Frontal cortex (tissue), 4 donors: ENCODE measurements at places on chromosomes 7 and 10. TPM values are rescaled to one million over a fixed set of nuclear protein-coding genes. Genes with fewer than 3 reads are reported as not detected.

The PVRIG gene
- not detected for total RNA-seq

The NME8 gene
- total RNA-seq, result not detected

The GIMAP7 gene
- 2.4 TPM for total RNA-seq

The LEP gene
- total RNA-seq, result not detected

The AVPI1 gene
- 2.4 TPM for total RNA-seq

The NIPSNAP2 gene
- 36.3 TPM for total RNA-seq

GRCh38 chr7:24962418-24962962, 17.5 kb downstream of the OSBPL3 start:
- DNase-seq, result no peak

DNA sequence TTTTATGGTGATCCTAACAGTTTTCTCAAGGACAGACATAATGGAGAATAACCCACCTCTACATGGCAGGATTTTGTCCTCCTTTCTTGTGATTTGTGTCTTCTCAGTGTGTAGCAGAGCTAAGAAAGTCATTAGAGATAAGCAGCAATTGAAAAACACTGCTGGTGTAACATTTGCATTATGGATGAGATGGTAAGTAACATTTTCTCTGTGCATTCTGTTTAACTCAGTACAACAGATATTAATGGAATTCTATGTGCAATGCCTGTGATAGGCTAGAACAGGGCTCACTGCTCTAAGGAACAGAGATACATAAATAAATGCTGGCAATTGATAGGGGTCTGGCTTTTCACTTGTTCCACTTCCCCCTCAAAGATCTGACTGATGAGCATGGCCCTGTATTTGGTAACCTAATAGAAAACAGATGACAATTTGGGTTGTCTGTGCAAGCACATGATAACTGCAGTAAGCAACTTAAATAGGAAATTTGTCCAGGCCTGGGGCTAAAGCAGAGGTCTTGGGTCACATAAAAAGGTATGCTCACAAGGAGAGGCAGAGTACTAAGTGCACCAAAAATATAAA, 560.3 kb upstream of the POM121L12 start:
- DNase-seq, result no peak

DNA sequence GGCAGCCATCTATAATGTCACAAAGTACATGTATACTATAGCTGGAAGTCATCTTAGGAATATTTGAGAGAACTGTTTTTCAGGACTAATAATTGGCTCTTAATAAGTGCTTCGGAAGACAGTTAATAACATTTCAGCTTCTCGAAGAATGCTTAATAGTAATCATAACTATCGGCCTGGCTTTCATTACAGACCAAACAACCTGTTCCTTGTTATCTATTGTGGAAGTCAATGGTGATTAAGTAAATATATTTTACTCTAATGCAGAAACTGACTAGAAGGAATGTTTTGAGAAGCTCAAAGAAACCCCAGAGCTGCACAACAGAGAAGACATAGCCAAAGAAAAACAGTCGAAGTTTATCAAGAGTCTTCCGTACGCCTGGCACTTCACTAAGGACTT, 106.8 kb upstream of the FAM133B start:
- no peak for DNase-seq

- no peak for DNase-seq
These were observed 6.6 kb downstream of the AFAP1L2 start for GRCh38 chr10:114397651-114398145.

GRCh38 chr7:24715661-24716479, 41.4 kb downstream of the GSDME start:
- no peak for DNase-seq

GRCh38 chr7:41000042-41000441, 702.8 kb downstream of the INHBA start:
- no peak for DNase-seq

GRCh38 chr10:12606461-12606860, 257.1 kb downstream of the CAMK1D start:
- no peak for DNase-seq

DNA sequence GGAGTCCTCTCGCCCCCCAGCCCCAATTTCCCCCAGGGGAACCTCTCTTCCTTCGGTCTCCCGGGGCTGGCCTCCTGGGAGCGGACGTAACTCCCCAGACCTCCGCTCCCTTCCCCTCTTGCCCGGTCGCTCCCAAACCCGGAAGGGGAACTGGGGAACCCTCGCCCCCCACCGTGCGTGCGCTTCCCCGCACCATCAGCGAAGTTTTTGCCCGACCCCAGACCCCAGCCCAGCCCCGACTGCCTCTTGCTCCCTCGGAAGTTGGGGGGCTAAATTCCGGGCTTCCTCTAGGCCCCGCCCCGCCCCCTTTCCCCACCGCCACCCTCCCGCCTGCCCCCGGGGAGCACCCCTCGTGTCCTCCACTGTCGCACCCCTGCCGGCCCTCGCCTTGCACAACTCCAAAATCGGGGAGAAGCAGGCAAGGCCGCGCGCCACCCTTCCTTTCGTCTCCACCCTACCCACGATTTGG, 436 bp downstream of the GNB2 start:
- peak; percentile 54 for DNase-seq

GRCh38 chr7:12244694-12245093, 33.6 kb downstream of the TMEM106B start:
- no peak for DNase-seq

DNA sequence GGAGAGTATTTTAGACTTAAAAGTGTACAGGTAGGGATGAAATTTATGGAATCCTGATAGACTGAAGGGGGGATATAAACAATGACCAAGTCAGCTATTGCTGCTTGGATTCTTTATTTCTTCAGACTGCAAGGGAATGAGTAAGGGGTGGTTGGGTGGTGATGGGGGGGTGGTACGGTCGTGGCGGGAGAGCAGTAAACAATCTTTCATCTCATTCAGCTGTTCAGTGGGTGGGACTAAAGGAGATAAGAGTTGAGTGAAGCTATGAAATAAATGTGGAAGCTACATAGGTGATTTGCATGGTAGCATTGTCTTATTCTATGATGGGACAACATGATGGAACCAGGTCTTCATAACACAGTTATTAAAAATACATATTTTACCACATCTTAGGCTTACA, 1.8 kb downstream of the SEPTIN7 start:
- peak; percentile 23 for DNase-seq

DNA sequence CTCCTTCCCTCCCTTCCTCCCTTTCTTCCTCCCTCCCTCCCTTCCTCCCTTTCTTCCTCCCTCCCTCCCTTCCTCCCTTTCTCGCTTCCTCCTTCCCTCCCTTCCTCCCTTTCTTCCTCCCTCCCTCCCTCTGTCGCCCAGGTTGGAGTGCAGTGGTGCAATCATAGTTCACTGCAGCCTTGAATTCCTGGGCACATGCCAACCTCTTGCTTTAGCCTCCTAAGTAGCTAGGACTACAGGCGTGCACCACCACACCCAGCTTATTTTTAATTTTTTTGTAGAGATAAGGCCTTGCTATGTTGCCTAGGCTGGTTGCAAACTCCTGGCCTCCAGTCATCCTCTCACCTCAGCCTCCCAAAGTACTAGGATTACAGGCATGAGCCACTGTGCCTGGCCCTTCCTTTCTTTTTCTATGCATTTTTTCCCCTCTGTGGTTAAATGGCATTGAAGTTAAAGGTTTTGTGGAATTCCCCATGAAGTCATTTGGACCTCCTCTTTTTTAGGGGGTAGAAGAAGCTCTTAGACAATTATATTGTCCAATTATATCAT, 9.6 kb downstream of the KLHDC10 start:
- DNase-seq, result no peak

GRCh38 chr7:135578569-135578968, 20.9 kb downstream of the NUP205 start:
- no peak for DNase-seq

DNA sequence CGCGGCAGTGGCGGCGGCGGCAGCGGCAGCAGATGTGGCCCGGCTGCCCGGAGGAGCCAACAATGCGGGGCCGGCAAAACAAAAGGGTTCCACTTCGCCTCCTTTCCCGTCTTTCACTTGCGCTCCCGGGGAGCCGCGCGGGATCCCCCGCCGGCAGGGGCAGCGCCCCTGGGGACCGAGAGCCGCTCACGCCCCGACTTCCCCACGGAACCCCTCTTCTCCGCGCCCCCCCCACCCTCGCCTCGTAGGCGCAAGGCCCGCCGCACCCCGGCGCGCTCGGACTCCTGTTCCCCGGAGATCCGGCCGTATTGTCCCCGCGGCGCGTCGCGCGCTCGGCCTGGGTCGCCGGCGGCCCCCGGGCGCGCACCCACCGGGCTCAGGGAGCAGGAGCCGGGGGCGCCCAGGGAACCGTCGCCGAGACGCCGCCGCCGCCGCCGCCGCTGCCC, 854 bp downstream of the CTBP2 start:
- peak; percentile 83 for DNase-seq

DNA sequence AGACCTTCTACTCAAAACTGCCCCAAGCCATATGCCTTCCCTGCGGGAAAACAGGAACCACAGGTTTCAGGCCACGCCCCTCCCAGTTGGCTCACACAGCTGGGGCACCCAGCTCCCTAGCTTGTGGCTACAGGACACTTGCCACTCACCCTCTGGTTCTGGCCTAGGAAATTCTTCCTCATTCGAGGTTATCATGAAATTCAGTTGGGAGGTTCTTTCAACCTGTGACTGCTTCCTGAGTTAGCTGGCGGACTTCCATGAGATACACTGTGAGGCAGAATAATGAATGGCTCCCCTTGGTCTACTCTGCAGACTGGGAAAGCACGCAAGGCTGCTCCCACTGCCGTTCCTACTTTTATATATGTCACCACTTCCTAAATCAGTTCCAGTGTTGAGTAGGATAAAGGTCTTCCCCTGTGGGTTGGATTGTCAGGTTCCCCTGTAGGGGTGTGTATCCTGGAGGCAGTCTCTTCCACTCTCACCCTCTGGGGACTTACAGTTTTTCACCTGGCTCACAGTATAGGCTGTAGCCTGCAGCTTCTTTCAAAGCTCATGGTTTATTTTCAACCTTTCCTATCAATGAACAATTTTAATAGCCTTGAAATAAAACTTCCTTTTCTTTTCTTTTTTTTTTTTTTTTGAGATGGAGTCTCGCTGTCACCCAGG, 37.0 kb downstream of the GPR22 start:
- no peak for DNase-seq

GRCh38 chr7:122528879-122529481, 169.9 kb downstream of the RNF133 start:
- peak; percentile 4 for DNase-seq

DNA sequence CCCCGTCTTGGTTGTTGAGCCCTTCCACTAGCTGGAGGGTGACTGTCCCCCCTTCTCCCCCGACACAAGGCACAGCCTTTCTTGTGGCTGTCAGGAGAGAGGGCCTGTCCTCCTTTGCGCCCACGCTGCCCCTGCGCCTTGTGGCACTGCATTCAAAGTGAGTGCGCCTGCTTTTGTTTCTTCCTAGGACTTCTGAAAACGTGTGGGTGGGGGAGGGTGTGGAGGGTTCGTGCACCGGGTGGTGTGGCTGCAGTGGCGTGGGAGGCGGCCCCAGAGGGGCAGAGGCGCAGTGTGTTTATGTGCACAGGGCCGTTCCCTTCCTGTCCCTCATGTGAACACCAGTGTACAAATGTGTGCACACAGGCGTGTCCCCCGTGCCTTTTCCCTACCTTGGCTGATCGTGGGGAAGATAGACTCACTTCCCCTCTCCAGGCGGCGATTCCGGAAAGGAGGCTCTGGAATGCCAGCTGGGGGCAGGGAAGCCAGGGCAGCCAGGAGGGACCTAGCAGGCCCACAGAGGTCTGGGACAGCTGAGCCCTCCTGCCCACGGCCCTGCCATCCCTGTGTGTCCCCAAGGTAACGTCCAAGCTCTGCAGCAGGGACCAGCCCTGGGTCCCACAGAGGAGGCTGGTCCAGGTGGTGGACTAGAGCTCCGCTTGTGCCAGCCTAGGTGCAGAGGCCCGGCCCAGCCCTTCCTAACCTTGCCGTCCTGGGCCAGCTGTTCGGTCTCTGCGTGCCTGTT, 88.8 kb downstream of the LHPP start:
- no peak for DNase-seq

DNA sequence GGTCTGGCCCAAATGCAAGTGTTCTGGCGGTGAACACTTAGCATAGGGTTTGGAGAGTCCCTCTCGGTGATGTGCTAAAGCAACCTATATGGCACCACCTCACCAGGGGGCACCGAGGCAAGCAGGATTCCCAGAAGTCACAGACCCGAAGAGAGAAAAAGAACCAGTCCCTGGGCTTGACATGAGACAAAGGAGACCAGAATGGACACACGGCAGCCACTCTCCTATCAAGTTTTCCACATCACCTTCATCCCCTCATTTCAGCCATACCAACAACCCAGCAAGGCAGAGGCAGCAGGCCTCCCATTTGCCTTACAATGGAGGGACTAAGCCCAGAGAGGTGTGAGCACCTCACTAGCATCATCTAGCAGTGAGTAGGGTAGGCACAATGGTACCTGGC, 19.7 kb downstream of the GPRIN2 start:
- no peak for DNase-seq
